Endodermal cell (in vitro differentiated cells): ENCODE measurements at places on chromosomes 16 and 17. TPM values are rescaled to one million over a fixed set of nuclear protein-coding genes. Genes with fewer than 3 reads are reported as not detected.

- DNase-seq = no peak
Observed at GRCh38 chr16:20826039-20826566, 19.8 kb downstream of the REXO5 start.

DNA sequence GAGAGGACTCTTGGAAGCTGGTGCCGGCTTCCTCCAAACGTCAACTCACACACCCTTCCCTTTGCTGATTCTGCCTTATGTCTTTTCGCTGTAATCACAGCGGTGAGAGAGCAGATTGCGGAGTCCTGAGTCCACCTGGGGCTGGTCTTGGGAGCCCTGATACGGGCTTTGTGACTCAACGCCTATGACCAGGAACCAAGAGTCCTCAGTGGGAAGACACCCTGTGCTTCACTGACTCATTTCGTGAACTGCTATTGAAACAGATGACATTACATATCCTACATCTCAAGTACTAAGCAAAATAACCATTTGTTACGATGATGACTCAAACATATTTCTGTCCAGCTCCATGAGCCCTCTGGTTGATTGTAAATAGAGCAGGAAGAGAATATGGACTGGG is 90.7 kb upstream of the CREBBP start:
- DNase-seq = no peak

DNA sequence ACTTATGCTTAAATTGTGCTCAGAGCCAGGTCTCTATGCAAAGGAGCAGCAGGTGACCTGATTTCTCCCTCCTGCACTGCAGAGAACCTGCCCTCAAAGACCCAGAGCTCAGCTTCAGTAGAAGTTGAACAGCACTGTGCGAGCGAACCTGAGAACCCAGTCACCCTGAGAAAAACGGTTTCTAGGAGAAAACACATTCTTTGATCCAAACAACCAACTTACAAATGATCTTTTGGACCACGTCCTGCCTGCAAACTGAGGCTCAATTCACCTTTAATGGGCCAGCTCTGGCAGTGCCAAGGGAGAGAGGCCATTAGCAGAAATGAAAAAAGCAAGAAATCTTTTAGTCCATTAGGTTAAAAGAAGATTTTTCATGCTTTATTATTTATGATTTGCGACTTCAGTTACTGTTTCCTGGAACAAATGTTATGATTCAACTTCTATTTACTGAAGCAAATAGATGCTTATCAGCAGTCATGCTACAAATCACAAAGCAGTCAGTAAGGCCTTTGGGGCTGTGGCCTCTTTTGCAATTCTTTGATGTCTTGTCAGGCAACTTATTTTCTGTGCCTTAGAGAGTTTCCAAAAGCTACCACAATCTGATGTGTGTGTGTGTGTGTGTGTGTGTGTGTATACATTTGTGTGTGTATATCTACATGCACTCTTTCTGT is 65.7 kb upstream of the LRRC37A3 start:
- no peak for DNase-seq

DNA sequence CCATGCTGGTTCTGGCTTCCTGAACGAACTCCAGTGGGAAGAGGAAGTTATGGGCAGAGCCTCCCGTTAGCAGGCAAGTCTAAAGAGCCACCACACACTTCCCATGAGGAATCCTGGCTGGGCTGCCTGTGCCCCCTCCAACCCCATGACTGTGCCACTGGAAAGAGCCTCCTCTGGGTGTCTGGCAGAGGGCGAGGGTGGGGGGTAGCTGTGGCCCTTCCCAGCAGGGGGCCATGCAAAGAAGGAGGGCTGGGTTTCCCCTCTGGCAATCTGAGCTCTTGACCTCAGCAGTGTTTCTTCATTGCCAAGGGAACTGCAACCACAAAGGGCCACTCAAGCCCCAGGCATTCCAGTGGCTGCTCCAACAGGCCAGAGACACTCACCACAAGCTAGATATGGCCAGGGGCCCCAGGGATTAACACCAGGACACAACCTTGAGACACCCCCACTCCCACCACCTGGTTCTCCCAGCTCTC is 1.7 kb upstream of the RRAD start:
- peak; percentile 68 for DNase-seq

Gene OSGIN1
- total RNA-seq = 1.2 and 1.6 TPM in 2 replicates

Gene PRAC1
- not detected in 2 replicates for total RNA-seq

Gene TLE7
- total RNA-seq = 0.24 TPM in 1 of 2 replicates, not detected in the other
